ENCODE measurements at places on chromosomes 7 and 10.

DNA sequence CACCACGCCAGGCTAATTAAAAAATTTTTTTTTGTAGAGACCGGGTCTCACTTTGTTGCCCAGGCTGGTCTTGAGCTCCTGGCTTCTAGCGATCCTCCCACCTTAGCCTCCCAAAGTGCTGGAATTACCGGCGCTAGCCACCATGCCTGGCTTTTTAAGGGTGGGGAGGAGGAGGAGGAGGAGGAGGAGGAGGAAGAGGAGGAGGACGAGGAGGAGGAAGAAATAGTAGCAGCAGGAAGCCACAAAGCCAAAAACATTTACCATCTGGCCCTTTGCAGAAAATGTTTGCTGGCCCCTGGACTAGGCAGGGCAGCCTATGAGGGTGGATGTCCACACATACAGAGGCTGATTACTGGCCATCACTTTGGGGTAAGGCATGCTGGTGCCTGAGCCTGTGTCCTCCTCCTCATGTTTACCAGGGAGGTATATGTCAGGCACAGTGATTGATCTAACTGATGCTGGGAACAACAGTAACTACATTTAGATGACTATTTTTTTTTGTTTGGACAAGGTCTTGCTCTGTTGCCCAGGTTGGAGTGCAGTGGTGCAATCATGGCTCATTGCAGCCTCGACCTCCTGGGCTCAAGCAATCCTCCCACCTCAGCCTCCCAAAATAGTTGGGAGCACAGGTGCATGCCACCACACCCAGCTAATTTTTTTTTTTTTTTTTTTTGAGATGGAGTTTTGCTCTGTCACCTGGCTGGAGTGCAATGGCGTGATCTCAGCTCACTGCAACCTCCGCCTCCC lies 122.1 kb downstream of the HIP1 start:
- no peak for DNase-seq

DNA sequence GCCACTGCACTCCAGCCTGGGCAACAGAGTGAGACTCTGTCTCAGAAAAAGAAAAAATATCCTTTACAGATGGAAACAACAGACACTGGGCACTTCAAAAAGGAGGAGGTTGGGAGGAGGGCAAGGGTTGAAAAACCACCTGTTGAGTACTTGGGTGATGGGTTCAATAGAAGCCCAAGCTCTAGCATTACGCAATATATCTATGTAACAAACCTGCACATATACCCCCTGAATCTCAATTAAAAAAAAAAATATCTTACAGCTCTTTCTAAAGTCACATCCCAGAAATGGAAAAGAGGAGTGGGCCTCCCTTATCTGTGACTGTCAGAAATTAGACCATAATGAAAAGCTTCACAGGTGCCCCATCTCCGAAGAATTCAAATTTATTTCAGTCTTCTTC lies 12.1 kb downstream of the VIM start:
- DNase-seq = no peak

- DNase-seq = no peak
Measured at GRCh38 chr10:24551161-24551560, 172.5 kb downstream of the ARHGAP21 start.

DNA sequence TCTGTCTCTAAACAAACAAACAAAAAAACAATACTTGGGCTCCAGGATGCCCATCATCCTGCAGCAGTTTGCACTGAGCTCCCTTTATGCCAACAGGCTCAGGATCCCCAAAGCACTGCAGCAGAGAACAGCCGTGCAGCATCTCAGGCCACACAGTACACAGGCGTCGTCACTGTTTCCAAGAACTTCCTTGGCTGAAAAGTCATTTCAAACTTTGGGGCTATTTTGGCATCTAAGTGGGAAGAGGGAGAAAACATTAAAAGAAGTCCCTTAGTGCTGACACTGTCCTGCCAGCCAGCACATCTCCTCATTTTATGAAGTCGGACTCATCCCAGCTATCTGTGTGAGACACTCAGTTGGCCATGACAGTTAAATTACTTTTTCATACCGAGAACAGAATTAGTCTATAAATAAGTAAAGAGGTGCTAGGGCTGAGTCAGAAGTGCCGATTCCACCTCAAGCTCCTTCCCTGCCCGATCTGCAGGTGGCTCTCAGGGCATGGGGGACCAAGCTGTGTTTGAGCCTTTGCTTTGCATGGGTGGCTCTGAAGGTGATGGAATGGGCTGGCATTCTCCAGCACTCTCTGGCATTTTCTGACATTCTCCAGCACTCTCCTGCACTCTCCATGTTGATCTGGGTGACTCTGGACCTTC lies 68.5 kb downstream of the PTPRN2 start:
- DNase-seq = no peak

DNA sequence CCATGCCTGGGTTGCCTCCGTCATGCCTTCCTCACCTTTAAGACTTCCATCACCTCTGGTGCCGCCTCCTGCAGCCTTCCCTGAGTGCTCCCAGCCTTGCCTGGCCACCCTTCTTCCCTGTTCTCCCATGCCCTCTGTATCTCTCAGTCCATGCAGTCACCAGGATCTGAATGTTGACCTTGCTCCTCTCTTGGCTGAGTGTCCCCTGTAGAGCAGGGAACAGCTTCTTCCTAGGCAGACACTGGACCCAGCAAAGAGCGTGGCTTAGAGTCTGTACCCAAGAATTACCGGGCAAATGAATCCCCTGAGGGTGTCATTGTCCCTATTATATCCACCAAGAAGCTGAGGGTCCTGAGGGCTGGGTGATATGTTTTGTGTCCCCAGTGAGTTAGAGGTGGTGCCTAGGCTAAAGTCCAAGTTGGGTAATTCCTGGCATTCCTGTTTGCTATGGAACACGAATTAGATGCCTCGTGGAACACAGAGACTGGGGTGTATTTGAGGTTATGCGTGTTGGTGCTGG lies 505.6 kb downstream of the RPS24 start:
- DNase-seq = no peak

GRCh38 chr7:112204499-112205342 lies 1.5 kb downstream of the DOCK4 start:
- no peak for DNase-seq

GRCh38 chr7:139044813-139045794 lies 9.3 kb upstream of the ZC3HAV1L start:
- no peak for DNase-seq

DNA sequence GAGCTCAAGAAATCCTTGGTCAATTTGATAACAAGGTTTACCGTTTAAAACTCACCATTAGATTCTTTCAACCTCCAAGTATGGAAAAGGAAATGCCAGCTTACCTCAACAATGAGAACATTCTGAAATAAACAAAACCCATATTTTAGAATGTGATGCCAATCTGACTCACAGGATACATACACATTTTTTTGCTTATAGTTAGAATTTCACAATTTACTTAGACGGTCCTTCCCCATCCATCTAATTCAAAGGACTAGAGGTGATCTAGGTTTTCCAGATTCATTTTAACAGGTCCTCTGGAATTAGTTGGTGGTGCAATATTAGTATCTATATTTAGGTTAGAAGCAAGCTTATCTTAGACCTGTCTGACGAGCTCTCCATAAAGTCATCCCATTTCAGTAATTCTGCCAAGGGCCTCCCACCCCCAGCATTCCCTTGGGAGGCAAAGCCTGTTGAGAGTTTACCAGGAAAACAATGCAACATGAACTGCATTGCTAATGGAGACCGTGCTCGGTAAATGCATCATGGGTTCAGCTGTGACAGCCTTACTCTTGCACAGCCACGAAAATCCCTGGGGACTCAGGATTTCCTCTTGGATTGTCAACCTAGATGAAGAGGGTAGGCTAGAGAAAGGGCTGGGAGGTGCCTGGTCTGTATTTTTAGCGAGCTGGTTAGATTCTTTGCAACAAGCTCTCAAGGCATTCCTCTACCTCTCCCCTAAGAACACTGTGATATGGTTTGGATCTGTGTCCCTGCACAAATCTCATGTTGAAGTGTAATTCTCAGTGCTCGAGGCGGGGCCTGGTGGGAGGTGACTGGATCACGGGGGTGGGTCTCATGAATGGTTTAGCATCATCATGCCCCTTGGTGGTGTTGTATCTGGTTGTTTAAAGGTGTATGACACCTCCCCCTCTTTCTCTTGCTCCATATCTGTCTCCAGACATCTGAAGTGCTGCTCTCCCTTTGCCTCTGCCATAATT lies 93.8 kb downstream of the PRTFDC1 start:
- DNase-seq = no peak
